ENCODE measurements at places on chromosomes 6 and 20. TPM values are rescaled to one million over a fixed set of nuclear protein-coding genes. Genes with fewer than 3 reads are reported as not detected.
A peak's percentile ranks its signal among the peaks of the same experiment; 100 is the strongest.

The OXT gene
- total RNA-seq = 0.43 TPM

The TDRD6 gene
- not detected for total RNA-seq

The TGM3 gene
- not detected for total RNA-seq

The ECT2L gene
- total RNA-seq = not detected

The PTK7 gene
- 84.6 TPM for total RNA-seq

The ZBTB46 gene
- 0.72 TPM for total RNA-seq

The RHAG gene
- not detected for total RNA-seq

The TNF gene
- total RNA-seq = 13.9 TPM

The VTA1 gene
- 48.2 TPM for total RNA-seq

The PKHD1 gene
- 1.7 TPM for total RNA-seq

GRCh38 chr6:75422024-75422639 is 71.5 kb downstream of the FILIP1 start:
- DNase-seq = no peak

DNA sequence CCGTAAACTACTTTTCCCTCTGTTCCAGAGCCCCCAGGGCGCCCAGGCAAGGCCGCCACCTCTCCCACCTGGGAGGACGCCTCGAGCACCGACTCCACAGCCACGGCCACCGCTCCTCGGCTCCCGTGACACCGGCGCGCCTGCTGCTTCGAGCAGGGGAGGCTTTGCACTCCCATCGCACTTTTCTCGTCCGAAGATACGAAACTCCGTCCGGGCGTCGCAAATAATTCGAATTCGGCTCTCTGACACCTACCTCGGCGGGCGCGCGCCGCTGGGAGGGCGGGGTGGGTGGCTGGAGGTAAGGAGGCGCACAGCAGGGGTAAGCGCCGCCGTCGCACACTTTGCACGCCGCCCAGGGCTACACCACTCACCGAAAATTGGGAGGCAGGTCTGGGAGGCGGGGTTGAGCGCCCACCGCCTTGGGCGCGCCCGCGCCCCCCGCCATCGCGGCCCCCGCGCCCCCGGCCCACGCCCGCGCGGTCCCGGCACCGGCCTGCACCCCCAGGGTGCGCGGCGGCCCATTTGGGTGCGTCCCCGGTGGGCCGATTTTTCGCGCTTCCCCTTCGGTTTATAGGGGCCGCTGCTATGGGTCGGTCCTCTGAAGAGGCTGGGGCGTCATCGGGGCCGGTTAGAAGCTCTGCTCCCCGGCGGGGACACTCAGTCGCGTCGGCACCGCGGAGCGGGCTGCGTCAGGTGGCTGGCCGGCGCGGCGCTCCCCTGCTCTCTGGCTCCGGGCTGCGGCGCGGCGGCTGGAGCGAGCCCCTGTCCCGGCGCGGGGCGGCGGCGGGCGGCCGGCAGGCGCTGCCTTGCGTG is 36.2 kb downstream of the GNAS start:
- DNase-seq = no peak

GRCh38 chr6:118252474-118252873 is 295.6 kb upstream of the PLN start:
- DNase-seq = no peak

DNA sequence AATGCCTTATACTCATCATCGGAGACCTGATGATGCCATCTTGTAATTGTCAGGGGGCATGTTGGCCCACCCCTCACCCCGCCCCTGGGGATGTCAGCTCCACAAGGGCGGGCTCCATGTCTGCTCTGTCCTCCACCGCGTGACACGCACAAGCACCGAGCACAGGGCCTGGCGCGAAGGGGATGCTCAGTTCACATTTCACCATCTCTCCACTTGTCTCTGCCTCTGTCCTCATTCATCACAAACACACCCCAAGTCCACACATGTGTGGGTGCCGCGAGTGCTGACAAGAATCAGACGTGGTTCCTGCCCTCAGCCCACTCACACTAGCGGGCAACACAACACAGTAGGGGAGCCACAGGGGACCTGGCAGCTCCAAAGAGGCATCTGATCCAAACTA is 151.2 kb upstream of the PTPN1 start:
- DNase-seq = no peak

GRCh38 chr6:89604653-89605052 is 33.9 kb downstream of the LYRM2 start:
- no peak for DNase-seq

GRCh38 chr6:22326500-22326899 is 29.7 kb upstream of the PRL start:
- no peak for DNase-seq

DNA sequence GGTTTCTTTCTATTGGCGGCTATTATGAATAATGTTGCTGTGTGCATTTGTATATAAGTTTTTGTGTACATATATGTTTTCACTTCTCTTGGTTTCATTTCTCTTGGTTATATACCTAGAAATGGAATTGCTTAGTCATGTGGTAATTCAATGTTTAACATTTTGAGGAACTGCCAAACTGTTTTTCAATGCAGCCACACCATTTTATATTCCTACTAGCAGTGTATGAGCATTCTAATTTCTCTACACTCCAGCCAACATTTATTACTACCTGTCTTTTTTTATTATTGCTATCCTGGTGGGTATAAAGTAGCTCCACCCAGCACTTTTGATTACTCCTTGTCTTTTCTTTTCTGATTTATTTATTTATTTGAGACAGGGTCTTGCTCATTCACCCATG is 54.8 kb downstream of the PHACTR2 start:
- no peak for DNase-seq

DNA sequence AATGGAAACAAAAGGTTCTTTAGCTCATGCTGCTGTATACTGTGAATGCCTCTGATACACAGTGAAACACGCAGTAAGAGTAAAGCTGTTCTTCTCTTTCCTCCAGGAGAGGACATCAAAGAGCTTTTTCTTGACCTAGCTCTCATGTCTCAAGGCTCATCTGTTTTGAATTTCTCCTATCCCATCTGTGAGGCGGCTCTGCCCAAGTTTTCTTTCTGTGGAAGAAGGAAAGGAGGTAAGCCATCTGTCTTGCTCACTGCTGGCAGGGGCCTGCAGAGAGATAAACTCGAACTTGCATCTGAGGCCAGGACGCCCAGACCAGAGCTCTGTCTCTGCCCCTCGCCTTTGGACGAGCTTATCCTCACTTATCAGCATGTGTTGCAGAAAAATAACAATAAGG is 37.7 kb downstream of the LY86 start:
- DNase-seq = no peak

GRCh38 chr20:733861-734260 is 34.4 kb downstream of the SLC52A3 start:
- DNase-seq = no peak

- no peak for DNase-seq
Observed at GRCh38 chr20:63568986-63569949, 4.8 kb downstream of the HELZ2 start.

DNA sequence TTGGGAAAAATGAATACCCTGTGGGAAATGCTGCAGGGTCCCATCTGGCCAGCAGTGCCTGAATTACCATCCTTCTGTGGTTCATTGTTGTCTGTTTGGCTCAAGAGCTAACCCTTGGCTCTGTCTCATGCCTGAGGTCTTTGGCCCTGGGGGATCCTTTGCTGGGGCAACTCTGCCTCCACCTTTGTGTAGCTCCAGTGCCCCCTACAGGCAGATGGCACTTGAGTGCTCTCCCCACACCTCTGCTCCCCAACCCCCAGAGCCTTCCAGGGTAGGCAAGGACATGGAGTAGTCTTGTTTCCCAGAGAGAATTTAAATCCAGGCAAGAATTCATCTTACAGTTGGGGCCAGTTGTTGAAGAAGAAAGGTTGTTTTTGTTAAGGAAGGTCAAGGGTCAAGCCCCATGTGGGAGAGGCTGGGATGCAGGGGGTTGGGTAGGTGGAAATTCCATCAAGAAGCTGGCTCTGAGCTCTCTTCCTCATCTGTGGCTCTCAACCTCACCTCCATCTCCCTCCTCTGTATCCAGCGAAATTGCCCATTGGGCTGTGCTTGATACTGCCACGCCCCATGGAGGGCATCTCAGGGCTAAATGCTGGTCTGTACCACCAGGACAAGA is 44.2 kb downstream of the ZNF831 start:
- DNase-seq = no peak

GRCh38 chr20:46681032-46681854 is 8.0 kb downstream of the TP53RK start:
- DNase-seq = no peak

- no peak for DNase-seq
Observed at GRCh38 chr20:11098888-11099287, 425.1 kb upstream of the JAG1 start.

DNA sequence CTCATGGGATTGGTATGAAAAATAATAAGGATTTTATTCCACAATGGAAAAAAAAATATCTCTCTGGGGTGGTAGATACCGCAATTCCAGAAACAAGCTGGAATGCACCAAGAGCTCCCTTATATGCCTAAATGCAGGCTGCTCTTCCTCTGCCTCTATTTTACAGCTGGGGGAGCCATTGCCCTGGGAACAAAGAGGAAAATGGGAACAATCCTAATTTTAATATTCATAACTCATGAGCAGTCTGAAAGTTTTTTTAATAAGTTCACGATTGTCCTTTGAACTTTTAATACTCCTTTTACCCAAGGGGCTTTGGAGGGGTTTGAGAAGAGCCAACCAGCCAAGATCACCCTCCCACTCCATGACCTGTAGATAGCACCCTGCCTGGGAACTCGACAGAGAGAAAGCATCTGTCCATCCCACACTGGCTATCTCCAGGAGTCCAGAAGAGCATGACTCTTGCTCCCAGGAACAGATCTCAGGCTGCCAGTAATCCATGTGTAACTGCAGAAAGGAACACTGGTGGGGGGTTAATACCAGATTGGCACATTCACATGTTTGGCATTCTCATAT is 74.7 kb downstream of the CD83 start:
- no peak for DNase-seq

DNA sequence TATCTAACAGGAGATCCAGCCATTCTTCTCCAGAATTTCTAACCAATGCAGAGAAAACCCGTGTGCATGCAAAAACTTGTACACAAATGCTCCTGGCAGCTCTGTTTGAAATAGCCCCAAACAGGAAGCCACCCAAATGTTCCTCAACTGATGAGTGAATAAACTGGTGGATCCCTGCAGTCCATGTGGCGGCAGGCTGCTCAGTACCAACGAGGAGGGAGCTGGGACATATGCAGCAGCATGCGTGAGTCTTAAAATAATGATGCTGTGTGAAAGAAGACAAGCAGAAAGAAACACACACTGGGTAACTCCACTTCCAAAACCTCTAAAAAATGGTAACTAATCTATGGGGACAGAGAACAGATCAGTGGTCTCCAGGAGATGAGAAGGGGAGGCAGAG is 542.1 kb upstream of the AGPAT4 start:
- DNase-seq = no peak

DNA sequence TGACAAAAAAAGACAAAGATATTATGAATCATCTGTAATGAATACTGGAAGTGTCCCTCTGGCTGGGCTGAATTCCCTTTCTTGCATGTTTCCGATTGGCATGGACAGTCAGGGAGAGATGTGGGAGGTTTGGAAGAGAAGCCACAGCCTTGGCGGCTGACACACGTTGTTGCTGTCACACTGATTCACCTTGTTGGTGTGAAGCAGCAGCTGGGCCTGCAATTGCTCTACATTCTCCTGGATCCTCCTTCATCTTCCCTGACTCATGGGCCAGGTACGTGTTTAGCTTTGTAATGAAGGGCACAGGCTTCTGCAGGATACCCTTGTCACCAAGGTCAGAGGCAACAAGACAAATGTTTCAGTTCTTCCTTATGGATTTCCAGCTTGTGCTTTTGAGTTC is 13.4 kb upstream of the SMIM8 start:
- no peak for DNase-seq

DNA sequence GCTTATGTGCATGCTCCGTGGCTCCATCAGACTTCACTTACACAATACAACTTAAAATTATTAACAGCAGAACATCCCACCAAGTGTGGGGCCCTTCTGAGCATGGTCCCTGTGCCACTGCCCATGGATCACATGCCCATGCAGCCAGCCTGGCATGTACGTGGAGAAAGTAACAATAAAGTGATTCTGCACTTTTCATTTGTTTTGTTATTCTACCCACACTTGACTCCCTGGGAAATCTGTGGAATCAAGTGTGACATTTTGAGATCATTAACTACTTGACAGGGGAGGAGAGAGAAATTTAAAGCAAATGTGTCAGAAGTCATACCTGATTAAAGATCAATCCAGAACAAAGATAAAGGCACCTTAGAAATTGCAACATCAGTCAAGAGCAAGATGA is 112.0 kb downstream of the ISM1 start:
- DNase-seq = peak; percentile 94

- DNase-seq = no peak
Observed at GRCh38 chr6:139736325-139736906, 362.0 kb upstream of the CITED2 start.

GRCh38 chr20:47487175-47487917 is 14.3 kb upstream of the NCOA3 start:
- no peak for DNase-seq

GRCh38 chr20:47281376-47281775 is 75.1 kb downstream of the ZMYND8 start:
- no peak for DNase-seq

DNA sequence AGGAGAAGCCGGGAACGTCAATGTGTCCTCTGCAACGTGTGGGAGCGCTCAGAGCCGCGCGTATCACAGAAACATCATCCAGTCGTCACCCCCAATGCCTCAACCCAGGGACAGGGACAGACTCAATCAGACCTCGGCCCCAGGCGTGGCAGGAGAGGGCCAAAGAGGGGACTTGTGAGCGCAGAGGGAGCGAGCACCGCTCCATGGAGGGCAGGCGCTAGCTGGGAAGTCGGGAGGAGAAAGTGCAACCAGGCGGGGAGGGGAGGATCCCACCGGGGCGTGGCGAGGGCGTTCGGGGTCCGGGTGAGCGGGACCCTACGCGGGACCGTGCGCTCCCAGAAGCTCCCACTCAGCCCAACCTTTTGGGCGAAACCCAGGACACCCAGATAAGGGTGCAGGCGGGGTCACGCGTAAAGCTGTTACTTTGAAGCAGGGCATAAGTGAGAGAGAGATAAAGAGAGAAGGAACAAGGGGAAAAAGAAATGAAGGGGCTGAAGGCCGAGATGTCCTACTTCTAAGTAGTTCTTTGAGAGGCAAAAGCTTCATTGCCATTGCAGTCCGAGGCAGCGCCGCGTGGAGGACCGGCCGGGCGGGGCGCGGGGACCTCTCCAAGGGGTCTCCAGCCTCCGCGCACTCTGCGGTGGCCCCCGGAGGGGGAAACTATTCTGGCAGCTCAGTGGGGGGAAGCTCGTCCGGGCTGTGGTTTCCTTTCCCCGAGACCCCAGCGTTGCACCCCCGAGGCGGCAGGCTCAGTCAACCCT is 862 bp upstream of the SOBP start:
- DNase-seq = no peak

DNA sequence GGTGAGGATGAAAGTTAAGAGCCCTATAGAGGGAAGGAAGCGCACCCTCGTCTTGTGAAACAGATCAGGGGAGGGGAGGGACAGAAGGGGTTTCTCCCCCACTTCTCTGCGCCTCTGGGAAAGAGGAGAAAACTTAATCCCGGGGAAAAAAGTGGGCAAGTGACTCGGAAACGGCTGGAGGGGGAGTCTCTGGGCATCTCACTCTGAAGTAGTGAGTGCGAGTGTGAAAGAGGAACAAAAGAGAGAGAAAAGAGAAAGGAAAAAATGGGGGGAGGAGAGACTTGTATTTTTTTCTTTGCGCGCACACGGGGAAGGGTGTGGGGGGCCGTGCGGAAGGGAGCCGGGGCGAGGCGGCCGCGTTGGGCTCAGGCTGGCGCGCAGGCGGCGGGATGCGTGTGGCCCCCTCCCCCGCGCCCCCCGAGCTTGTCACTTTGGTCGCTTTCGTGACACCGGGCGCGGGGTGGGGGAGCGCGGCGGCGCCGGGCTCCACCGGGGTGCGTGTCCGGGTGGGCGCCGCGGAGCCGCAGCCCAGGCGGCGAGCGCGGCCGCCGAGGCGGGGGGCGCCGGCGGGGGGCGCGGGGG is 454 bp downstream of the L3MBTL3 start:
- peak; percentile 25 for DNase-seq

- DNase-seq = no peak
Observed at GRCh38 chr20:41166201-41167117, 29.1 kb downstream of the PLCG1 start.

All from epithelial cell of proximal tubule (primary cell).